ENCODE measurements at places on chromosomes 4 and X.

DNA sequence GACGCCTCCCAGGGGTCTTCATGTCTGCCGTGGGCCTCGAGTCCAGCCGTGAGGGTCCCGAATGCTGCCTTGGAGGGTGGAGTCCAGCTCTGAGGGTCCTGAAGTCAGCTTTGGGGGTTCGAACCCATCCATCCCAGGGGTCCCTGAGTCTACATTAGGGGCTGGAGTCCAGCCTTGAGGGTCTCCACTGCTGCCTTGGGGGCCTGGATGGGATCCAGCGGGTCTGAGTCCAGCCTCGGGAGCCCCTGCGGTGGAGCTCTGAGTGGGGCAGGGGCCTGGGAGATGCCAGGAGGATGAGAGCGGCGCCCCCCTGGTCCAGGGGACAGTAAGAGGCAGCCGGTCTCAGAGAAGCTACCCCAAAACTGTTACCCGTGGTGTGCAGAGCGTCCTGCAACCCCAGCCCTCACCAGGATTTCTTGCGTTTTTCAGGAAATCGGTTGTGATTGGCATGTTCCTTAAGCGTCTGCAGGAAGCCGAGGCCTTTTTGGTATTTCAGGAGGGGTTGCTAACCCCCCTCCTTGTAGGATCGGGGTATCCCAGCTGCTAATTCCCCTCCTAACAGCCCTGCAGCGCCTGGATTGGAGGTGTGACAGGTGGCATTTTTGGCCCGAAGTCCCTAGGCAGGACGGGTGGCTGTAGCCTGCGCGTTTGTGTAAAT lies 1.7 kb upstream of the GTPBP6 start:
- DNase-seq = no peak

DNA sequence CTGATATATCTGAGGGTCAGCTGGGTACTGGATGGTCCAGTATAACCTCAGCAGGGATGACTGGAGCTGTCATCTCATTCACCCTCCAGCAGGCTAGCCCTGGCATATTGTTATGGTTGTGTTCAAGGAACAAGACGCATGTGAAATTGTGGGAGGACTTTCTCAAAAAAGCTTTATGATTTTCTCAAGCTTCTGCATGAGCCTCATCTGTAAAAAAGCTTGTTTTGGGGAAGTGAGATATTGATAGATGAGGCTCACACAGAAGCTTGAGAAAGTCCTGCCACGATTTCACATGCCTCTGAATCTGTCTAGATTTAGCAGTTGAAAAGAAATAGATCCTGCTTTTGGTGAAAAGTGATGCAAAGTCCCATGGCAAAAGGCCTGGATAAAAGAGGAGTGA lies 93.4 kb downstream of the SPCS3 start:
- DNase-seq = no peak

DNA sequence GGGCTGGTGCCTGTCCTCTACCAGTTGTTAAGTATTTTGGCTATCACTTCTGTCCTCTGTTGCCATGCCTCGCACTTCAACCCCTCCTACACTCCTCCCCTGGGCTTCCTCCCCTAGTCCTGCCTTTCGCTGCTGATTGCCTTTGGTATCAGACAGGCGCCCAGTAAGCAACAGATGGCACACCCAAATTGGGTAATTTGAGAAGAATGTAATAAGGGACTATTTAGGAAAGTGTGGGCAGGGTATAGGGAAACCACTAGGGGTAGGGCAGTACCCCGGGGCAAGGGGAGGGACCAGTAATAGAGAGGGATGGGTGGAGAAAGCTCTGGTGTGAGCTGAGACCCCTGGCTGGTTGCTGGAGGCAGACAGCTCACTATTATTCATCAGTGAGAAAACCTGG lies 172.7 kb upstream of the USP9X start:
- no peak for DNase-seq

GRCh38 chr4:1512738-1513660 lies 106.8 kb upstream of the NKX1-1 start:
- no peak for DNase-seq

GRCh38 chrX:10259716-10260115 lies 102.9 kb downstream of the CLCN4 start:
- no peak for DNase-seq

DNA sequence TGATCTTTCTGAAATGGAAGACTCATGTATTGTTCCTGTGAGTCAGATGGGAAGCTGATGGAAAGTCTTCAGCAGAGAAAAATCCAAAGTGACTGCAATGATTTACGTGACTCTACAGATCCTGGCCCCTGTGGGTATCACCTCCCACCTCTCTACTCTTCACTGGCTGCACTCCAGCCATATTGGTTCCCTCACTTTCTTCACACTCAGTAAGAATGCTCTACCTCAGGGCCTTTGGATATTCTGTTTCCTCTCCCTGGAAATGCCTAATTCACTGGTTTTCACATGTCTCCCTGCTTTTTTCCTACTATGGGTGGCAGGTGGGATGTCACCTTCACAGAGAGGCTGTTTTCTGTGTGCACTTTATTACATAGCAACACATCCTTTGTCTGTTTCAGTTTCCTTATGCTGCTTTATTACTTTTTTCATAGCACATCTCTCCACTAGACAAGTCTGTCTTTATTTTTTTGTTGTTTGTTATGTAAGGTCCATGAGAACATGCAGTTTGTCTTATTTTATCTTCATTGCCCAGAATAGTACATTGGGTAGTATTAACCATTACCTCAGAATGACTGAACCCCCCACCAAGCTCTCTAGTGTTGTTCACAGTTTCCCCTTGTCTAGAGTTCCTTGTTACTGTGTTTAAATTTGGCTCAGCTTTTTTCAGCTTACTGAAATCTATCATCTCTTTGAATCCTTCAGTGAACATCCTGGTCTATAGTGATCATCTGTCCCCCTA lies 57.6 kb upstream of the CLNK start:
- DNase-seq = no peak

GRCh38 chrX:3712051-3712869 lies 1.2 kb downstream of the PRKX start:
- no peak for DNase-seq

DNA sequence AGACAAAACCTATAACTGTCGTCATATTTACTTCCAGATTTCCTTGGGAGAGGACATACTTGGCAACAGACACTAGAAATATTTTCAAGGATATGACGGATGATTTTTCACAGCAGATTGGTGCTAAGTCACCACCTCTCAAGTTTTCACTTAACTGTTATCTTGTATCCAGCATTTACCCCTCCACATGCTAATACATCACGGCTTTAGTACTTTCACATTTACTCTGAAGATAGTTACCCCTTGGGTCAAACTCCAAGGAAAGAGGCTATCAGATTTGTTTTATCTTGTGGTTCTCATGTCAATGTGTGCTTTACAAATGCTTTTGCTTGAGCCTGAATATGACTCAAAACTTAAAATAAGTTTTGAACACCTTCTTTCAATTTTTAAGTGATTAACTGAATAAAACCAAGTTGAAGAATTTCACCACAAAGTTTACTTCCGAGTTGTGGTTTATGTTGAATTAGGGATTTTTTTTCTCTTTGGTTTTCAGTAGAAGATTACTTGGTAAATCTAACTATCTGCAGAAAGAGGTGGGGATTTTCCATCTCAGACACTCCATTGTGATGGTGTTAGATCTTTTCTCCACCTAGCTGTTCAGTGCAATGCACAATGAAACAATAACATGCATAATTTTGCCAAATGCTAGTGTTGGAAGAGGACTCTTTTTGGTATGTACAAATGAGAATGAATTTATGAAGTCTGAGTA lies 75.4 kb upstream of the FAT1 start:
- no peak for DNase-seq

GRCh38 chr4:101355246-101355645 lies 7.9 kb upstream of the PPP3CA start:
- DNase-seq = no peak

DNA sequence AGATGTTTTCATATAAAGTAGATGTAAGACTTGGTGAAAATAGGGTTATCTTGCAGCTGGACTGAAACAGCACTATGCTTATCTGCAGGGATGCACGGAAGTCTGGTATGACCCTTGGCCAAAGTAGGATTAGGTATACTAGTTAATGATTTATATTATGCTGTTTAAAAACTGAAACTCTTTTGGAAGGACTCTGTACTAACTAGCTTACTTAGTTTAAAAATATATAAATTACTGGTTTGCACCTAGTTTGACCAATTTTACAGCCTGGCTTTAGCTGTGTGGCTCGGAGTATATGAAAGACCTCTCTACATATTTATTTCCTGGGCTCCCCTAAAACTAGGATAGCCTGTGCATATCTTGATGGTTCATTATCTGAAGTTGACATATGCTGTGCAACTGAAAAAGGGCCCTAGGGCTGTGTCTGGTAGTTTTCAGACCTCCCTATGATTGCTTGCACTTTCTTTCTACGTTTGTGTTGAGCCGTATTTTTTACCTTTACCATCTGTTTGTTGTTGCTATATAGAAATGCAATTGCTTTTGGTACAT lies 89.2 kb downstream of the TMEM144 start:
- no peak for DNase-seq

DNA sequence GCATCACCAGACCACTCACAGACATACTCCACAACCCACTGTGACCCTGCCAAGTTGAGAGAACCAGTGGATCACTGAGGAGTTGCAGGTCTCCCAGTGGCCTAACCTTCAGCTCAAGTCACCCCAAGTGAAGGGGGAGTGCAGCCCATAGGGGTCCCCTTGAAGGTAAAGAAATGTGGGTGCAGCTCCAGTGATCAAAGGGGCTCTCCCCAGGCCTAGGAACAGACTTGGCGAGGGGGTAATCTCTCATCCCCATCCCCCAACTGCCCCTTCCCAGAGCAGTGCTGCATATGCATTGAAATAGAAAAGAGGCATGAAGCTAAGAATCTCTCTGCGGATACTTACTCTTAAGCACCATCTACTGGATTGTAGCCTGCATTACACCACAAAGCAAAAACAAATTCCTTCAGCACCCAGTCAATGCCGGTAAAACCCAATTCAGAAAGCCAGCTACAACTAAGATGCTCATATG lies 27.0 kb downstream of the MAGEE1 start:
- peak; percentile 4 for DNase-seq

- no peak for DNase-seq
These were observed 163.5 kb upstream of the SPIN4 start for GRCh38 chrX:63514569-63515080.

GRCh38 chrX:102491766-102492165 lies 20.2 kb upstream of the TCP11X2 start:
- DNase-seq = no peak

DNA sequence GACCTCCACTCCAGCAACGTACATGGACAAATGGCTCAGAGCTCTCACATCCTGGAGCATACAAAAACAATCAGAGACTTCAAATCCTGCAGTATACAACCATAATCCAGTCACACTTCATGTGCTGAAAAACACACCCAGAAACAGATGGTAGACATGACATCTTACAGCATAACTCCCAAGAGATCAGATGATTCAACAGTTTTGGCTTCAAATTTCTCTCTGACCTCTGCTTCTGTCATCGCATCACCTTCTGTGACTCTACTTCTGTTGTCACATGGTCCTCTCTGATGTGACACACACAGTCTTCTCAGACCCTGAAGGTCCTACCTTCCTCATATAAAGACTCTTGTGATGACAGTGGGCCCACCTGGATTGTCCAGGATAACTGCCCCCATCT lies 18.5 kb downstream of the SUV39H1 start:
- no peak for DNase-seq

DNA sequence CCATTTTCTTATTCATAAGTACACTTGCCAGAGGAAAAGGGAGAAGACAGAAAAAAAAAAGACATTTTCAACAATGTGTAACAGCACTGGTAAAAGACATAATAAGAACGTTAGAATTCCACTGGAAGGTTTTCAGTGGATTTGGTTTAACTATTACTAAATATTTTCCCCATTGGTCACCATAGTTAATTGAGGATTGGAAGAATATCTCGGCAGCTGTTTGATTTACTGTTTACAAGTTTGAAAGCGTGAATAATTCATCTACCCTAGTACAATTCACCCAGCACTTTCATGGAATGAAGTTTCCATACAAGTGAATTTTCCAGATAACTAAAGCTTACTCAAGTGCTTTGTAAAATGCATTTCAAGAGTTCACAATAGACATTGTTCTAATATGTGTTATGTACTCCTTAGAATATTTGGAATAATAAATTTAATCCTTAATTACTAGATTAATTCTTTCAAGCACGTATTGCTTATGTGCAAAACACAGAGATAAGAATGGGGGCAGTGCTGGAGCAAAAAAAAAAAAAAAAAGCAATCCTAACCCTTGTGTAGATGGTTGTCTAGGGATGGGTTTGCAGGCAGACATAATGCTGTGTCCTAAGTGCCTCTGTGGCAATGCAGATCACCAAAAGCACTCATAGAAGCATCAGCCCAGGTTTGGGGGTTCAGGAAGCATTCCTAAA lies 57.1 kb downstream of the ENPEP start:
- DNase-seq = no peak

DNA sequence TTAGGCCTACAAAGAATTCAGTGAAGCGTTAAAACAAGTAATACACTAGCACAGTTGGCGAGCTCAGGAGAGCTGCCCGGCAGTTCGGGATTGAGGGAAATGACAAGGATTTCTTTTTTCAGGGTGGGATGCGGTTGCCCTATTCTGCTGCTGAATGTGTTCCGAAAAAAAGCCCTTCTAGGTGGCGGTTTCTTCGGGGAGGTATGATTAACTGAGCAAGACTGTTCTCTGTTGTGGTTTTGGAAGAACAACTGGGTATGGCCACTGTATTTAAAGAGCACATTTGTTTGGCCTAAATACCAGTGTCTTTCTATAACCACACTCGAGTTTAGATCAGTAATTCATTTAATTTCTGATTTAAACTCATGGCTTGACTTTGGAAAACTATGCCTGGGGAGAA lies 459.7 kb upstream of the FAT1 start:
- no peak for DNase-seq

GRCh38 chr4:22962295-22962694 lies 269.6 kb downstream of the GBA3 start:
- DNase-seq = peak; percentile 16

GRCh38 chr4:99950913-99951254 lies 809 bp upstream of the H2AZ1 start:
- DNase-seq = no peak

DNA sequence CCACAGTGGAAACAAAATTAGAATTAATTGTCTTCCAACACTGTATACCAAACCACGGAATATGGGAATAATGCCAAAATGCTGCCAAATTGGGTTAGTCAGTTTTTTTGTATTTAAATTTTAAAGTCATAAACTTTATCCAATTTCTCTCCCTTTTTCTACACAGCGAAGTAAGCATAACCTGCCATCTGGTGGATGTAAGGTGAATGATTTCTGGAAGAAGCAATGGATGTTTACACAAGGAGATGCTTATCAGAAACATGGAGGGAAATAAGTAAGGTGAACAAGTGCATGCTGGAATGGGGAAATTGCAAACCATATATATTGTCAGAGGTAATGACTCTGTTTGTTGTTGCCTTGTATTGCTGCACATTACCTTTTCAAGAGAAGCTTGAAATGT lies 691.9 kb downstream of the TECRL start:
- DNase-seq = peak; percentile 29

Measured in foreskin melanocyte (primary cell).